ENCODE measurements at places on chromosomes 4 and X. TPM values are rescaled to one million over a fixed set of nuclear protein-coding genes. Genes with fewer than 3 reads are reported as not detected.

Gene TMLHE
- total RNA-seq, result 19.6 TPM

Gene WNK3
- total RNA-seq, result 2.0 TPM

Gene GPRASP1
- total RNA-seq, result 12.8 TPM

Gene HSFX4
- not detected for total RNA-seq

Gene GAGE2A
- not detected for total RNA-seq

Gene SSX2
- total RNA-seq, result not detected

Gene GAGE12E
- total RNA-seq, result not detected

Gene CFAP99
- not detected for total RNA-seq

Gene ODAPH
- total RNA-seq, result not detected

Gene MND1
- not detected for total RNA-seq

Gene SUPT20HL1
- total RNA-seq, result not detected

Gene TNIP2
- 57.0 TPM for total RNA-seq
